Stimulated activated CD8-positive, alpha-beta memory T cell treated with anti-CD3 and anti-CD28 coated beads, Interleukin-7, amount 100 ng/mL, for 1 hour (primary cell): ENCODE measurements at places on chromosomes 2 and 18.

- no peak for DNase-seq
These were observed 7.9 kb downstream of the REV1 start for GRCh38 chr2:99481941-99482340.

GRCh38 chr2:54558188-54559005 lies 102.3 kb downstream of the SPTBN1 start:
- no peak for DNase-seq

DNA sequence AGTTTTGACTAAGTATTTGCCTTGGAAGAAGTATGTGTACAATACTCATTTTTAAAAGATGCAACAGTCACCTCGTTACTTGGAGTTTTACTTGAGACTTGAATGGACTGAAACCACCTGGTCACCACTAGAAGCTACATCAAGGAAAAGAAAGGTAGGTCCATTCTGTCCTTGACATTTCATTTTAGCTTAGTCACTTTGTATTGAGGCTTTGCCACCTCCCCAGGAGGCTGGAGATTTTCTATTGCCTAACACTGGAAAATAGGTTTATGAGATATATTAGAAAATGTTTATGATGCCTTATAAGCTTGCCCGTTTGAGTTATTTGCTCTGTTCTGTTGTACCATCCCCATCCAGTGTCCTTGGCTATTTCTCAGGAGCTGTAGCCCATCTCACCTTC lies 107.9 kb upstream of the ETAA1 start:
- DNase-seq: no peak

- no peak for DNase-seq
These were observed 74.3 kb downstream of the HRH4 start for GRCh38 chr18:24534737-24535136.

GRCh38 chr2:183232161-183232865 lies 108.1 kb downstream of the NUP35 start:
- DNase-seq: no peak

- no peak for DNase-seq
These were observed 143.9 kb upstream of the FN1 start for GRCh38 chr2:215579809-215580208.

- no peak for DNase-seq
These were observed 117.5 kb upstream of the CRIM1 start for GRCh38 chr2:36238106-36238505.

DNA sequence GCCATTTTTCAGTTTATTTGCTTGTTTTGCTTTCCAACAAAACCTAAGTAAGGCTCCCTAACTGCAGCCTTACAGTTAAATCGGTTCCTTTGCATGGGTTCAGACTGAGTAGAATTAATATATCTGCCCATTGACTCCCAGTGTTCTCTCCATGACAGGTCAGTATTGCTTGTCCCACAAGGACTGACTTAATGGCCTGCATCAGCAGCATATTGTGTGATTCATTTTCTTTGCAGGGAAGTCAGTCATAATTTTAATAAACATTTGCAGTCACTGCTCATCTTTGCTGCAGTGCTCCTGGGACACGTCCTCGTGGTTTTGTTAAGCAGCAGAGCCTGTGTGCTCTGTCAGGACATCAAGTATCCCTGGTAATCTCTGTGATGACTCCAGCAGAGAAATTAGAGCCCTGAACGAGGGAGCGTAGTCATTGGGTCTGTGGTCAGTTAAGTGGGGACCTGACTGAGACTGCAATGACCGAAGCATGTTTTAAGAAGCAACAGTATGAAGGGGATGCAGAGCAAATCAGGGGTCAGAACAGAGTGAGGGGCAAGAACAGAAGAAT lies 93.3 kb downstream of the CDH20 start:
- no peak for DNase-seq

GRCh38 chr2:161965994-161966393 lies 108.0 kb downstream of the DPP4 start:
- DNase-seq: no peak

DNA sequence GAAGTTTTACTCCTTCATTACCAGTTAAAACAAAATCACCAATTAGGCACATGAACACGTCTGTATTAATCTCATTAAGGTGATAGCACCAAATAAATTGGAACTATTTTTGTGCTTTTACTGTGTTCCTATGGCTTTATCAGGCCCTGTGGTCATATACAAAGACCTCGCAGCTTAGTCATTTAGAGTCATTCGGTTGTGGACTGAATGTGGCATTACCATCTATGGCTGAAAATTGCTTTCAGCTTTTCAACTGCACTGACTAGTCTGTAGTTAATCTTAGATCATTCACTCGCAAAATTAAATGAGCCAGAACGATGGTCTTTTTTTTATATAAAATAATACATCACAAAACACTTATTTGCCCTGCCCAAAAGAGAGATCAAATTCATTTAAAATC lies 601.7 kb downstream of the NR4A2 start:
- no peak for DNase-seq

DNA sequence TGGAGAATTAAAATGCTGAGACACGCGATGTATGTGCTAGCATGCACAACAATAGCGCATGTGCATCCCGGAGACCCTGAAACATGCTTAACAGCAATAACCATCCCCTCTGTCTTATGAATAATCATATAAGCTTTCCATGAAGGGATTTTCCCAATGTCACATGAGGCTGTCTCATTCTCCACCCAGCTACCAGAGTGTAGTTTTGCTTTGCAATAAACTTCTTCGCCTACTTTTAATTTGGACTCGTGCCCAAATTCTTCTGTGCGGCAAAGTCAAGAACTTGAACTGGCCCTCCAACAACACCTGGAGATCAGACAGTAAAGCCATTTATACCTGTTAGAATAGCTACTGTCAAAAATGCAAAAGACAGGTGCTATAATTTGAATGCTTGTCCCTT lies 15.5 kb downstream of the LYG1 start:
- no peak for DNase-seq

GRCh38 chr2:61710711-61711110 lies 143.1 kb downstream of the FAM161A start:
- DNase-seq: no peak

GRCh38 chr2:71637168-71637567 lies 183.8 kb downstream of the DYSF start:
- DNase-seq: no peak

DNA sequence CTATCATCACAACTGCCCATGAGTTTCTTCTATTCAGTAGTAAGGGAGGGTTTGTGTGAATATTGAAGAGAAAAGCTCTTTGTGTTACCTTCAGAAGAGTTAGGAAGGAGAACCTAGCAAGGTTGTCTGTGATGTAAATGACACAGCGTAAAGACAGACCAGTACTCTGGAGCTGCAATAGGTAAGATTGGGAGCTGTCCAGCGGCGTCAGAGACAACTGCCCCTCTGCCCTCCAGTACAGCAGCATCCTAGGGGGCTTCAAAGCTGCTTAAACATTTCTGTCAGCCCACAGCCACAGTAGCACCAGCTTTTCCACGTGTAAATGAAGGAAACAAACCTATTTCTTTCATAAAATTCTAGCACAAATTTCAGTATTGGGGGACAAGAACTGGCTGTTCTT lies 34.5 kb downstream of the NYAP2 start:
- no peak for DNase-seq

GRCh38 chr18:79480171-79481045 lies 84.7 kb downstream of the NFATC1 start:
- DNase-seq: no peak

DNA sequence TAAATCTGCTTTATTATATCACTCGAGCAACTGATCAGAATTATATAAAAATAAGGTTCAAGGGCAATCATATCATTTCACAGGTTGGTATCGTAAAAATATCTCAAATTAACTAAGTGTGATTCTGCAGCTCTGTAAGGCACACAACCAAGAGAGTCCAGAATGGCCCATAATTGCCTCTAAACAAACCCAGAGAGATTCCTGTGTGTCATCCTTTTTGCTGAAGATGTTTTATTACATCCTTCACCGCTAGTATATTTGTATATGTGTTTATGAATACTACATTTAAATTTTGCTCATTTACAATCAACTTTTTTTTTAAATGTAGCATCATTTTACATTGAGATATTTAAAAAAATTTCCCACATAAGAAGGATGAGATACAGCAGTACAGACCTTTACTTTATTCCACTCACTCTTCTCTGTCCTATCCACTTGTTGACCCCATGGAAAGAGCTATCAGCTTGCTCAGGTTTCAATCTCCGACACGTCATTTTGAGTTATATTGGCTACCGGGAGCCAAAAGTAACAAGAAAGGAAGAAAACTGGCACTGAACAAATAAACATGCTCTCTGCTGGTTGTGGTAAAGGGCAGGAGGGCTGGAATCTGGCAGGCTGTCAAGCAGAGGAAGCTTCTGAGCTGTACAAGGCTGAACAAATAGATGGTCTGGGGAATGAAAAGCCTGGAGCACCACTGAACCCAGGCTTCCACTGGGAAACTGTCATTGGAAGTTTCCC lies 23.1 kb downstream of the PLA2R1 start:
- no peak for DNase-seq

- no peak for DNase-seq
These were observed 469.6 kb upstream of the MYT1L start for GRCh38 chr2:2800697-2801096.

- DNase-seq: no peak
These were observed 4.2 kb upstream of the MYO7B start for GRCh38 chr2:127531221-127531648.

DNA sequence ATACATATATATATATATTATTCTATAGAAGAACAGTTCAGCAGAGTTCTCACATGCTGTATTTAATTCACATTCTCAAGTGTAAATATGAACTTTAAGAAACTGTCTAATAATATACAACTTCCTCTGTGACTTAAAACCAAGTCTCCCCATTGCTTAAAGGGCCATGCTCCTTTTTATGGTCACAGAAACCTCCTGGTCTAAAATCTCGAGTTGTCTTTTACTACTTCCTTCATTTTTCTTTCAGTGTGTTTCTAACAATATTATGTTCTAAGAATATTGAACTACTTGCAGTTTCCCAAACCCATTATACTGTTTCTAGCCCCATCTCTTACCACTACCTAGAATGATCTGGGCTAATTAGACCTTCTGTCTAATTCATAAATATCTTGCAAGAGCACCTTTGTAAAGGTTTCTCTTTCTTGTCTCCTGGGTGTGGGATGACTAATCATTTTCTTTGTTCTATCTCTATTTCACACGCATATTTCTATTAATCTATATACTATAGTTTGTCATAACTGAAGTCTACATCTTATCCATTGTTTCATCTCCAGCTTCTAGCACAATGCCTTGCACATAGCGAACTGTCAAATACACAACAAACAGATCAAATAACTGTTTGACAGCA lies 48.8 kb downstream of the ERBB4 start:
- no peak for DNase-seq

- DNase-seq: no peak
These were observed 32.8 kb downstream of the SOCS6 start for GRCh38 chr18:70321616-70322015.

- DNase-seq: no peak
These were observed 39.3 kb downstream of the VSNL1 start for GRCh38 chr2:17579605-17580318.

DNA sequence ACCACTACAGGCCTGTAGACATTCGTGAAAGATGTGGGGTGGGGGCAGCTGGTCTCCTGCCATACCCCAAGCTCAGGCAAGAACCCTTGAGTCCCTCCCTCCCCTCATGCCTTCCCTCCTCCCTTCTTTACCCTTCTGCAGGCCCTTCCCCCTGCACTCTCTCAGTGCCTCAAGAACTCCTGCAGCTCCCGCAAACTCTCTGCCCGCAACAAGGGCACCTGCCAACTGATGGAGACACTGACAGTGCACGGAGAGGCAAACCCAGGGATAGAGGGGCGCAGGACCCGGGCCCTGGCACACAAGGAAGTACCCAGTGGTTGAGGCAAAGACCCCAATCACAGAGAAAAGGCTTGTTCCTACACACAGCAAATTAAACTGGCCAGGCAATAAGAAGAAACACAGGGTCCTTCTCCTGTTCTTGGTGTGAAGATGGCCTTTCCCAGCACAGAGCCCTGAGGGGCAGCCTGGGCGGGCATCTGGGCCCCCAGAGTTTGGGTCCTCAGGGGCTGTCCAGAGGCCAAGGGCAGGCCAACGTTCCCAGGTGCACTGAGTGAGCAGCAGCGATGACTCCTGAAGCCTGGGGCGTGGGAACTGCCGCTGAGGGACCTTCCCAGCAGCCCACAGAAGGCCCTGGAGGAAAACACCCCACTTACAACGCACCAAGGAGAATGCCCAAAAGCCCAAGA lies 1.6 kb downstream of the TEKT4 start:
- DNase-seq: no peak

DNA sequence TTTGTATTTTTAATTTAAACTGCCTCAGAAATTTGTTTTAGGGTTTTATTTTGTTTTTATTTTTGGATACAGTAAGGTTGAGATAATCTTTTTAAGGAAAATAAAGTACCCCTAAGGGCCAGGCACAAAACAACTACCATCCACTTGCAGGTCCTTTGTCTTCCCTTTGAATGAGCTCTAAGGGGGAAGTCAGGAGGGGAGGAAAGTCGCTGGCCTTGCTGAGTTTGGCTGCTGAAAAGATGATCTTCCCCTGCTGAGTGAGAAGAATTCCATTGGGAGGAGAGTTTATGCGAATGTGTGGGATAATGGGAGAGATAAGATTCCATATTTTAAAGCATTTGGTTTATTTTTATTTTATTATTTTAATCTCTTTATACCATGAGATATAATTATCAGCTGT lies 100.7 kb downstream of the ARHGAP15 start:
- no peak for DNase-seq

GRCh38 chr2:121824264-121824663 lies 68.8 kb downstream of the TSN start:
- no peak for DNase-seq

DNA sequence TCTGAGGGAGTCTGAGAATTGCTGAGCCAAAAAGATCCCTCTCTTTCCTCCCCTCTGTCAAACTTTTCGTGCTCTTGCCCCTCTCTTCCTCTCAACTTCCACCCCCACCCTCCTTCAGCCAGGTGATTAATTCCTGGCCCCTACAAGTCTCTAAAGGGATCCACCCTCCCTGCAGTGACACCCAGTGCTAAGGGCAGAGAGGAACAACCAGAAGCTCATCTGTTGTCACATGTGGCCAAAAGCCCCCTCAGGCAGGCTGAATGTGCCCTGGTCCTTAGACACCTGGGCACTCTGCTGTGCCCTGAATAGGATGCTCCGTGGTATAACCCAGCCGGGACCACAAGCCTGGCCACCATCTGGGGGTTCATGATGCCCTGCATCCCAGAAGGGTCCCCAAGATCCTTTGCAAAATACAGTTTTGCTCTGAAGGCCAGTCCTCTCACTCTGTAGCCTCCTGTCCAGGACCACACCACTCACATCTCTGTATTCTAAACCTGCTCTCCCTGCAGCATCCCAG lies 234.4 kb downstream of the BCL11A start:
- no peak for DNase-seq
